NK-92 treated with Interleukin-12 subunit alpha and Interleukin-12 subunit beta, amount 100 ng/mL, for 24 hours (cell line): ENCODE measurements at places on chromosomes 2 and 18.
A peak's percentile ranks its signal among the peaks of the same experiment; 100 is the strongest.

DNA sequence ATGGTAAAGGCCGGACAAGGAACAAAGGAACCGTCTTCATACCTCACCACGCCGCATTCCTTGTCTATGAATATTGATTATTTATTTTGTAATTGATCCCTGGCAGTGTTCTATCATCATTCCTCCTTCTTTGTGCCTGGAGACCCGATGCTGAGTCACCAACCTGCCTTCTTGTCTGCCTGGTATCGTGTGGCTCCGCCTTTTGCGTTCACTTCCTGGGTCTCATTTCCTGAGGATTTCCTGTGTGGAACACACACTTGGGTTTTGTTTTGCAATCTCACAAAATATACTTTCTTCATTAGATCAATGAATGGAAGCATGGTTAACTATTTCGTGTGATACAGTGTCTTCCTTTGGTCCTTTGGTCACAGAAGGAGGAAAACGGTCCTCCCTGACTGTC lies 95.5 kb upstream of the SNTG2 start:
- no peak for DNase-seq

- DNase-seq = no peak
Measured at GRCh38 chr2:119175517-119175916, 17.0 kb upstream of the C1QL2 start.

DNA sequence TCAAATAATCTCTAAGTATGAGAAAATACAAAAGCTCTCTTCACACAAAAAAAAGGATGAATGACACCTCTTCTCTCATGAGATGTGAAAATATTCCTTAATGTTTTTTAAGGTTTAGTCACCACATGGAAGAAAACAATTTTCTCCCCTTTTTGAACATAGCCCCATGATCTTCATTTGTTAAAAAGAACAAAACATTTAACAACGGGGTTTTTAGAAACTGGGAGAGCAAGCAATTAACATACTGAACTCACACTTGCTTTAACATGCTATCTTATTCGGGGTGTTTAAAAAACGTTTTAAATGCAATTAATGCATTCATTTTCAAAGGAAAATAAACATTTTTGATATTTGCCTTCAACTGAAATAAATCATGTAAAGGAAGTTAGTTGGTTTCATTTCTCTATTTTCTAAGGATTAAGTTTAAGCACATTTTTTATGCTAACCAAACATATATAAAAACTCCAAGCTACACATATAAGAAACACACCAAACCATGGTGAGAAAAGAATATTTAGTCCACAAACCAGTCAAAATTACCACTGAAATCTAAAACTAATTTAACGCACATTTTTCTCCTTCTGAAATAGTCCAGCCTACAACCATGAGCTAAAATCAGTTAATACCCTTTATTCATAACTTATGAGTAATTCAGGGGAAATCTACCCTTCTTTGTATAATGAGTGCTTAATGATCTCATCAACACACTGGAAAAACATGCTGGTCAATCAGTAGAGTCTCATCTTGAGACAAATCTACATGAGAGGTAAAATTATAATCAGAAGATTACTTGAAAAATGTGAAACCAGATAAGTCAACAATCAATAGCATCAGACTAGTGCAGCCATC lies 8.2 kb downstream of the FBXO11 start:
- no peak for DNase-seq

DNA sequence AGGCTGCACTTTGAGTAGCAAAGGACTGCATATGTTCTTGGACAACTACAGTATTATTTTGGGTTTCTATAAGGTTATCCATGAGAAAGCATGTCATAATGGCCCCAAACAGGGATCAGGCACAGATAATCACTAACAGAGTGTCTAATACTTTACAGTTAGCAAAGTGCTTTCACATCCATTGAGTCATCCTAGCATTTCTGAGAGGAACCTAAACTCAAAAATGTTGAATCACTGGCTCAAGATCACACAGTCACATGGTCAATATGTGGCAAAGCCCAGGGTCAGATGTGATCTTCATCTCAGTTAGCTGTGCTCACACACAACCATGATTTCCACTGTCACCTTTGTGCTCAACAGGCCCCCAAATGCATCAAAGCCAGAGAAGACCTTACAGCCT lies 156.1 kb upstream of the VRK2 start:
- DNase-seq = no peak

DNA sequence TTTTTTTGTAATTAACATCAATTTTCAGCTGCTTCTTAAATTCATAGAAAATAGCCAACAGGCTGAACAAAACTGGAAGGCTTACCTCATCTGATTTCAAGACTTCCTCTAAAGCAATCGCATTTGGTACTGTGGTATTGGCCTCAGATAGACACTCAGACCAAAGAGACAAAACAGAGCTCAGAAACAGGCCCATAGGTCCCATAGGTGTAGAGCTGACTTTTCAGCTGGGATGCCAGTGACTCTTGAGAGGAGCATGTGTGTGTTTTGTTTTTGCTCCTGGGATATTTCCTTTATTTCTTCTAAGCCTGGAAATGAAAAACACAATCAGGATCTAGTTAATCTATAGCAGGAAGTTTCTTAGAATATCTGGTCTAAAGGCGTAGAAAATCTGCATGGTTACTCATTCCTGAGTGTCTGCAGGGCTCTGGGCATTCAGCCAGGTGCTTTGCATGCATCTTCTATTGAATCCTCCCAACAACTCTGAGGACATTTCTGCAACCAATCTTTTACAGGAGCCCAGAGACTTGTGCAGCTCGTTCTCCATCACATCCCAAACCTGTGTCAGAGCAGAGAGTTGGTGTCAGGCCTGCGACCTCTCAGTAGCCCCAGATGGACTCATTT lies 190.8 kb downstream of the RTP5 start:
- no peak for DNase-seq

- no peak for DNase-seq
Measured at GRCh38 chr2:46303233-46303632, 6.0 kb downstream of the EPAS1 start.

DNA sequence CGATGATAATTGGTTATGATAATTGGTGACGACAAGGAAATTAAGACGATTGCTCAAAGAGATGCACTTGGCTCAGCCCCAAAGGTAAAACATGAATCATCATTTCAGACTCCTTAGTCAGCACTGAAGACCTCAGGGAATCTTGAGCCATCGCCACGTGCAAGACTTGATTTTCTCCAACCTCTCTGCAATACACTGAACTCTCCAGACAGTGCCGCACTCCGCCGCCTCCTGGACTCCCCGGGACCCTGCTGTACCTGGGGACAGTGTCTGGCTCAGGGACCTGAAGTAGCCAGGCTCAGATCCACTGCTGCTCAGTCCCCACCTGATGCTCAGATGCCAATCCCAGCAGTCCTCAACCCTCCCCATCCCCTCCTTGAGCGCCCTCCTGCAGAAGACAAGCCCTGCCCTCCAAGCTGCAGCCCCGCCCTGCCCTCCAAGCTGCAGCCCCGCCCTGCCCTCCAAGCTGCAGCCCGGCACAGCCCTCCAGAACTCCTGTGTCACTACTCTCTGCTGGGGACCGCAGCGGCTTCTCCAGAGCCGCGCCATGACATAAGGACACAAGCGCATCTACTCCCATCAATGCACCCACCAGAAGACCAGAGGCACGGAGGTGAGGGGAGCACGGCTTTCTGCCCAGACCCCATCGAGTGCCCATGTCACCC lies 1.1 kb downstream of the TMEM18 start:
- no peak for DNase-seq

GRCh38 chr18:35051641-35052377 lies 10.6 kb downstream of the MAPRE2 start:
- no peak for DNase-seq

DNA sequence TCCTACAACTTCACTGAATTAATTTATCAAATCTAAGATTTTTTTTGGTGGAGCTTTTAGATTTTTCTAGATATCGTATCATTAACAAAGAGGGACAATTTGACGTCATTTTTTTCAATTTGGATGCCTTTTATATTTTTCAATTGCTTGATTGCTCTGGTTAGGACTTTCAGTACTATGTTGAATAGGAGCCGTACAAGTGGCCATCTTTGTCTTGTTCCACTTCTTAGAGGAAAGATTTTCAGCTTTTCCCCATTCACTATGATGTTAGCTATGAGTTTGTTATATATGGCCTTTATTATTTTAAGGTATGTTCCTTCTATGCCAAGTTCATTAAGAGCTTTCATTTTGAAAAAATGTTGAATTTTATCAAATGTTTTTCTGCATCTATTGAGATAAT lies 86.4 kb upstream of the MYCN start:
- DNase-seq = no peak

DNA sequence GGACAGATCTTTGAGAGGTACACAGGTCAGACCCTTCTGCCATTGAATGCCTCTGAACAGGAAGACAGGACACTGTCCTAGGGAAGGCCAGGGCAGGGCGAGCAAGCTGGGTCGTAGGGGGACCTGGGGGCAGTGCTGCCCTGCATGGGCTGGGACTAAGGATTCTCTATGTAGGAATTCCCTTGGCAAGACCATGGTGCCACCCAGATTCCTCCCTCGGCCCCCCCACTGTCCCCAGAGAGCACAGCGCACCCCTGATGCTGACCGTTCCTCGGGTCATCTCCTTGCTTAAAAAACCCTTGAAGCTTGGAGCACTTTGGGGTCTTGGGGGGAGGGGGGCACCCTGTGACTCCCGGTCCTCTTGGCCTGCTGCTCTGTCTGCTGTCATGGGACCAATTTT lies 195.1 kb downstream of the SEPTIN10 start:
- DNase-seq = no peak

- peak; percentile 21 for DNase-seq
Measured at GRCh38 chr2:231611273-231612108, 18.8 kb downstream of the TEX44 start.

GRCh38 chr2:43273529-43273928 lies 47.1 kb upstream of the ZFP36L2 start:
- no peak for DNase-seq

- no peak for DNase-seq
Measured at GRCh38 chr2:225011585-225011984, 30.7 kb downstream of the DOCK10 start.

- no peak for DNase-seq
Measured at GRCh38 chr2:99981840-99982239, 160.6 kb downstream of the AFF3 start.

DNA sequence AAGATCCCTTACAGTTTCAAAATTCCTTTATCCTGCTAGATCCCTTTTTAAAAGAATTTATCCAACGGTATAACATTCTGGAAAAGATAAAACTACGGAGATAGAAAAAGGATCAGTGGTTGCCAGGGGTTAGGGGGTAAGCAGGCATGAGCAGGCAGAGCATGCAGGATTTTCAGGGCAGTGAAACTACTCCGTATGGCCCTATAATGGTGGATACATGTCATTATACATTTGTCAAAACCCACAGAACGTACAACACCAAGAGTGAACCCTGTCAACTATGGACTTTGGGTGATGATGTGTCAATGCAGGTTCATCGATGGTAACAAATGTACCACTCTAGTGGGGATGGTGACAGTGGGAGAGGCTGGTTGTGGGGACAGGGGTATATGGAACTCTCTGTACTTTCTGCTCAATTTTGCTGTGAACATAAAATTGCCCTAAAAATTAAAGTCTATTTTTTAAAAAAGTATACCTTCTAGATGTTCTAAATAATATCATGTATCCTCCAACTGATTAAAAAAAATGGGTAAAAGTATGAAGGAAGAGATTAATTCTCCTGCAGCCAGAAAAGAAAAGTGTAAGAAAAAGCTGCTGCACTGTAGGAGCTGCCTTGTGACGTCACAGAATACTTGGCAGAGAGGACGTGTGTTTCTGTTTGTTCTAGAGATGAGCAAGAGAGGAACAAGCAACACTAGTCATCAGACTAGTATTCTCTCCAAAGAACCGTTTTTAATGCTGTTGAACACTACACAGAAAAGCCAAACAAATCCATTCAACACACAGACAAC lies 23.6 kb downstream of the ANKRD44 start:
- no peak for DNase-seq

- DNase-seq = no peak
Measured at GRCh38 chr2:158013891-158014290, 87.8 kb upstream of the UPP2 start.

GRCh38 chr18:3481696-3482210 lies 31.8 kb downstream of the TGIF1 start:
- DNase-seq = no peak

- no peak for DNase-seq
Measured at GRCh38 chr2:208147759-208148158, 1.8 kb upstream of the CRYGB start.

- DNase-seq = no peak
Measured at GRCh38 chr2:98547092-98547790, 61.1 kb downstream of the COA5 start.

DNA sequence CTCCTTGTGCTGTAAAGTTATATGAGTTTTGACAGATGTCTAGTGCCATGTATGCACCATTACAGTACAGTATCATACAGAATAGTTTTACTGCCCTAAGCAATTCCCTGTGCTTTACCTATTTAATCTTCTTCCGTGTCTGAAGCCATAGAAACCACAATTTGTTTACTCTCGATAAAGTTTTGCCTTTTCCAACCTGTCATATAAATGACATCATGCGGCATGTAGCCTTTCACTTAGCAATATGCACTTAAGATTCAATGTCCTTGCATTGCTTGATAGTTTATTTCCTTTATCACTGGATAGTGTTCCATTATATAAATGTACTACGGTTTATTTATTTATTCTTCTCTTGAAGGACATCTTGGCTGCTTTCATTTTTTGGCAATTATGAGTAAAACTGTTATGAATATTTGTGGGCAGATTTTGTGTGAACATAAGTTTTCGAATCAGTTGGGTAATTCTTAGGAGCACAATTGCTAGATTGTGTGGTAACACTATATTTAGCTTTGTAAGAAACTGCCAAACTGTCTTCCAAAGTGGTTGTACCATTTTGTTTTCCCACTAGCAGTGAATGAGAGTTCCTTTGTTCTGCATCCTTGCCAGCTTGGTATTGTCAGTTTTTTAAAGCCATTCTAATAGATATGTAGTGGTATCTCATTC lies 136.8 kb upstream of the MAP3K20 start:
- no peak for DNase-seq

DNA sequence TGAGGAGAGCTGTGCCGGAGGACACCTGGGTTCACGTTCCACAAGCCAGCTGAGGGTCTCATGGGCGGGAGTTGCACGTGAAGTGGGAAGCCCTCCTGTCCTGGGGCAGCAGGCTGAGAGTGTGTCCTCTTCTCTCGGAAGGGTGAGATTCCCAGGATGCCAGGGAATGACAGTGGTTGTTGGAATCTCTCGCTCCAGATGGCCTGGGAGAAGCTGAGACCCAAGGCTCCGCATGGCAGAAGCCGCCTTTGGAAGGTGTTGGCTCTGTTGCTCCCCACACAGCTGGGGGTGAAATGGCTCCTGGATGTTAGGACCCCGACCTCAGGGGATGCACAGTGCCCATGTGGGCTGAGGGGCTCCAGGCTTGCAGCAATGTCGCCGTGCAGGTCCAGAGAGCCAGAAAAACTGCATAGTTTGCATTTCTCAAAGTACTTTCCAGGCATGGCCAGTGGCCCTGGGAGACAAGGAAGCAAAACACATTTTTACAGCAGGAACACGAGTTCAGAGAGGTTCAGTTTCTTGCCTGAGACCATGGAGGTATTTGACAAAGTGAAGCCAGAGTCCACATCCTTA lies 153.4 kb downstream of the TMEM18 start:
- DNase-seq = no peak

DNA sequence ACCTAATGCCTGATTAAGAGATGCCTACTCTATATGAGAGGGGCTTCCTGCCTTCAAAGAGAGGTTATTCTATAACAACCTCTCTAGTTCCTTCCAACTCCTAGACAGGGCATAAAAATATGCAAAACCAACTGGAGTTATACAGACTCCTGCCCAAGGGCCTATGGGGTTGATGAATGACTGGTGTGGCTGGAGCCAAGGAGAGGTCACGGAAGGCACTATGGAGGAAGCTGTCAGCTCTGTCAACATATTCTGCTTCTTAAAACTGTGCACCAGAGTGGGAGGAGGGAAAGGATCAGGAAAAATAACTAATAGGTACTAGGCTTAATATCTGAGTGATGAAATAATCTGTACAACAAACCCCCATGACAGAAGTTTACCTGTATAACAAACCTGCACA lies 120.9 kb upstream of the CDC42EP3 start:
- DNase-seq = no peak
